ENCODE measurements at places on chromosomes 1 and 21. TPM values are rescaled to one million over a fixed set of nuclear protein-coding genes. Genes with fewer than 3 reads are reported as not detected.

The GJB3 gene
- not detected for total RNA-seq

The C1QA gene
- total RNA-seq = not detected

The PI4KB gene
- 53.6 TPM for total RNA-seq

The SLC44A3 gene
- not detected for total RNA-seq

The LRRC3 gene
- total RNA-seq = 2.3 TPM

The FCRL4 gene
- not detected for total RNA-seq

The KLHDC9 gene
- total RNA-seq = not detected

The MAN1A2 gene
- 26.0 TPM for total RNA-seq

The ELF3 gene
- 0.62 TPM for total RNA-seq

DNA sequence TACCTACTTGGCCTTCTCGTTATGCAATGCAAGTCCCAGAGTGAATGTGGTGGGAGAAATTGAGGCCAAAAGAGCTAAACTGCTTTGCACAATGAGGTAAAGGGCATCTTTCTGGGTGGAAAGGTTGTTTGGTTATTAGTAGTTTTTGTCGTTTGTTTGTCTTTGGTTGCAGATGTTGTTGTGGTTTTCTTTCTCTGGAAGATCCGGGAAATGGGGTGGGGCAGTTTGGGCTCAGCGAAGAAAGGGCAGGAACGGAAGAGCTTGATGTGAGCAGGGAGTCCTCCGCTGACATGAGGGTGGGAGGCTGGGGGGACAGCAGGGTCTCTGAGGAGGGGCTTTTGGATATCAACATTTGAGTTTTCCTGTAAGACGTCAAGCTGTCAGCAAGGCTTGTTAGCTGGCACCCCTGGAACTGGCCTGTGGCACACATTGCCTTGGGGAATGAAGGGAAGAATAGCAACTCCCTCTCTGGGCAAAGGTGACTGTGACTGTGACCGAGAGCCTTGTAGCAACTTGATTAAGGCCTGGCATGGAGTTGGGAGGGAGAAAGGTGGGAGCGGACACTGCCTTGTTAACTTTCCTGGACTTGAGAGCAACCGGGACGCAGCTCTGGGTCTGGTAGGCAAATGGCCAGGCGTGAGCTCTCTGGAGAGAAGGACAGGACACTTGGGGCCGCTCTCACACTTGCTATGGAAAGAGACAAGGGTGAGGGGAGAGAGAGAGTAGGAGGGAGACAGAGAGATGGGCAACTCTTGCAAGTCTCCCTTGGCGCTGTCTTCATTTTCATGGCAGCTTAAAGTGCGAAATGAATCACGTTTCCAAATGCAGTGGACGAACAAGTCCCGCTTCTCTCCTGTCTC lies 15.4 kb upstream of the OPRD1 start:
- no peak for DNase-seq

DNA sequence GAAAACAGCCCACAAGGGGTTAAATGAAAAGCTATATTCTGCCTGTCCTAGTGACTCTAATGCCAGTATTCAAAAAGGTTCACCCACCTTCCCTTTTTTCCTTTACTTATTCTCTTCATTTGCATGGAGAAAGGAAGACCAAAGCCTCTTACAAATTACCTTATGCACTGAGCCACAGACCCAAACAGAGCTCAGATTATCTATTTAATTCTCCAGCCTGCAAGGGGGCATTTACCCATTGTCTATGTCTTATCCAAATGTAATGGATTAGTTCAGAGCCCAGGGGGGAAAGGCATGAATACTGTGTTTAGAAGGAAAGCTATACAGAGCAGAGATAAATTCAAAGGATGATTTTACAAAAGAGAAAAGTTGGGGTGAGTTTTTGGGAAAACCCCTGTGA lies 388.5 kb downstream of the OMA1 start:
- DNase-seq = no peak

DNA sequence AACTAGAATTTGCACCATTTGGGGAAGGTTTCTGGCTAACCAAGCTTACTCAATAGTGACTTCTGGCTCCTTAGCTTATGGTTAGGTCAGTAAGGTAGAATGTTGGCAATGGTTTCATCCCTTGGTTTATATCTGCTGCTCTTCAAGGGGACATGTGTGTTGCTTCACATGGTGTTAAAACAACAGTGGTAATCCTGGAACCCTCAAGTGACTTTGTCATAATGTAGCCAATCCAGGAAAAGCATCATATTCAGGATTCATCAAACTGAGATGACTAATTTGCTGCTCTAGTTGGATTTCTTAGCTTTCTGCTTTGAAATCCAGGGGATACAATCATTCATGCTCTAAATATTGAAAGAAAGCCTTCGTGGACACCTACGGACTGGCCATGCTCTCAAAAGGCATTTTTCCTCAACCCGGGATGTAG lies 108.7 kb downstream of the RGL1 start:
- DNase-seq = no peak

- no peak for DNase-seq
Observed at GRCh38 chr1:100604372-100604771, 66.4 kb downstream of the GPR88 start.

GRCh38 chr1:65629788-65630187 lies 162.9 kb upstream of the PDE4B start:
- DNase-seq = no peak

GRCh38 chr1:233675446-233675845 lies 61.5 kb downstream of the KCNK1 start:
- DNase-seq = no peak

GRCh38 chr21:26769613-26770188 lies 75.5 kb downstream of the ADAMTS1 start:
- no peak for DNase-seq

DNA sequence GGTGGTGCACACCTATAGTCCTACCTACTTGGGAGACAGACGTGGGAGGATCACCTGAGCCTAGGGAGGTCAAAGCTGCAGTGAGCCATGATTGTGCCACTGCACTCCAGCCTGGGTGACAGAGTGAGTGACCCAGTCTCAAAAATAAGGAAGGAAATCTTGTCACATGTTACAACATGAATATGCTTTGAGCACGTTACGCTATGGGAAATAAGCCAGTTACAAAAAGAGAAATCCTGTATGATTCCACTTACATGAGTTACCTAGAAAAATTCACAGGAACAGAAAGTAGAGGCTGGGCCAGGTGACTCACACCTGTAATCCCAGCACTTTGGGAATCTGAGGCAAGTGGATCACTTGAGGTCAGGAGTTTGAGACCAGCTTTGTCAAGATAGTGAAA lies 6.7 kb upstream of the PADI6 start:
- no peak for DNase-seq

DNA sequence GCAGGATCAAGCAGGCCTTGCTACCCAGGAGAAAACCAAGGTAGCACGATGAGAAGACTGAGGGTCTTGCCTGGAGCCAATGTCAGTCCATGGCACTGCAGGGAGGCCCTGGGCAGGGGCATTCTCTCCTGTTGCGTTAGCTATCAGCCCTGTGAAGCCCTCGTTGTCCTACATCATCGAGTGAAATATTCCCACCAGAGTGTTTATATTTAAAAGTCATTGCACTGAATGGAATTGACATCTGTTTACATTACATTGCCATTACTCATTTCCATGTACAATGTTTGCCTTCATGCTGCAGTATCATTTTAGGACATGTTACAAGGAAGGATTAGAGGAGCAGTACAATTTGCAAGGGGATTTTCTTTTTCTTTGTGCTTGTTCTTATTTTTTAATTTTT lies 243.9 kb downstream of the KAZN start:
- no peak for DNase-seq

- DNase-seq = no peak
Observed at GRCh38 chr1:84971957-84972356, 25.0 kb downstream of the MCOLN2 start.

DNA sequence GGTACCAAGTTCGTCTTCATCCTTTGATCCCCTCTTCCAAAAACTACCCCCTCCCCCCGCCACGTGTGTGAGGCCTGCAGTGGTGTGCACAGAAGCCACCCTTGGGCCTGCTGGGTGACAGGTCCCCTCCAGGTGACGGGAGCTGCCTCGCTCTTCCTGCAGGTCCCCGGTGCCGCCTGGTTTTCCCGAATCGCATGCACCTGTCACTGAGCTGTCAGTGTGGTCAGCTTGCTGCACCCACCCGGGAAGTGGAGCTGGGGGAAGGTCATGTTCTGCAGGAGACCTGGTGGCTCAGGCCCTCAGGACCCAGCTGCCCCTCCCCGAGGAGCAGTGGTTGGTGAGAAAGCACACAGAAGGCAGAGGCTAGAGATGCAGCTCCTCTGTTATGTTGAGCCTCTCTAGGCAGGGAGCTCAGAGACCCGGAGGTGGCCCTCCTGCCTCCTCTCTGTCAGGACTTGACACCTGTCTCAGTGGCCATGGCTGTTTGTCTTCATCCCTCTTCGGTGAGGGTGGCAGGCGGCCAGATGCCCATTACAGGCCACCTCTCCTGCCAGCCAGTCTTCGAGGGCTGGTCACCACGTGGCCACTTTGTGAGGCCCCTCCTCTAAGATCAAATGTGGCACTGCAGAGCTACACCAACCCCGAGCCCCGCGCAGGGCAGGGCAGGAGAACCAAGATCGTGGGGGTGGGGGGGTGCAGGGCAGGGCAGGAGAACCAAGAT lies 60.9 kb downstream of the SKI start:
- no peak for DNase-seq

- no peak for DNase-seq
Observed at GRCh38 chr1:233357595-233358397, 30.3 kb downstream of the MAP3K21 start.
